ENCODE measurements at places on chromosomes 5 and 9.

DNA sequence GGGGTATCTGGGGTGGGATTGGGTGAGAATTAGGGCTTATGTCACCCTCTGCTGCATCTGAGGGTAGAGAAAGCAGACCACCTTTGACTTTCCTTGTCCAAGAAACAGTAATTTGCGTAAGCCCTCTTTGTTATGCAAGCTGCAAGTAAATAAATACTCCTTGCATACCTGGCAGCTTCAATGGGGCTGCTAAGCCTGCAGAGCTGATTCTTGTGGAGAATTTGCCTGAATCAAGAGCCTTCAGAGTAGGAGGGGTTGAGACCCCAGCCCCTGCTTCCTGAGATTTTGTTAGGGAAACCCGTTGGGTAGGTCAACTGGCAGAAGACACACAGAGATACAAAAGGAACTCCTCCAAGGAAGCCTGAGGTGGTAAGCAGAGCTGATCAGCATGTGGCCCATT is 515.1 kb downstream of the DMAC1 start:
- DNase-seq: no peak

DNA sequence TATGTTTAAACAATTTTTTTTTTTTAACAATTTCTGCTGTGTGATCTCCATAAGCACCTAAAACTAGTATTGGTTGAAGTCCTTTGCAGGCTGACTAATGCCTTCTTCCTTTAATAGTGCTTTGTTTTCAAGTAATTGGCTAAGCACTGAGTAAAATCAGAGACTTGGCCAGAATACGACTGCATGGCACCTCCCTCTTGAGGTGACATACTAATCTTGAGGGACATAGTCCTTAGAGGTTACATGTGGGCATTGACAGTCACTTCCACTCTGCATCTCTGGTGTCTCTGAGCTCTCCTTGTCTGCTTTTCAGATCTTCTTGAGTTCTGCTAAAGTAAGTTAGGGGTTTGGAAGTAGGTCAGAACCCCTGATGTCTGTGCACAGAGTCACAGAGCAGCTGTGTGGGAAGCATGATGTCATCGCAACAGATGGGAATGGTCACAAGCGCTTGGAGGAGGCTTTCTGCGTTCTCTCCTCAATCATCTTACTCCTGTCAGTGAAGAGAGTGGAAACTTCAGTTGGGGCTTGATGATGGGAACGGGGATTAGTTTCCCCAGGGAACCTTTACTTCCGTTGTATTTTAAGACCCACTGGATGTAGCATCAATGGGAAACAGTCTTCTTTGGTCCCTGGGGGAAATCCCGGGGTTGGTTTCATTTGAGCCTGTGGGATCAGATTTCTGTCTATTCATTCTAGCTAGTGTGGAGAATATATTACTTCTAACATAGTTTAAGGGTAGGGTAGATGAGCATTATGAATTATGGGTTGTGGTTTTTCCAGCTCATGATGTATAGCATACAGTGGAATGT is 136.9 kb downstream of the ARHGAP26 start:
- DNase-seq: no peak

GRCh38 chr5:91229031-91229727 is 153.9 kb downstream of the ARRDC3 start:
- DNase-seq: no peak

DNA sequence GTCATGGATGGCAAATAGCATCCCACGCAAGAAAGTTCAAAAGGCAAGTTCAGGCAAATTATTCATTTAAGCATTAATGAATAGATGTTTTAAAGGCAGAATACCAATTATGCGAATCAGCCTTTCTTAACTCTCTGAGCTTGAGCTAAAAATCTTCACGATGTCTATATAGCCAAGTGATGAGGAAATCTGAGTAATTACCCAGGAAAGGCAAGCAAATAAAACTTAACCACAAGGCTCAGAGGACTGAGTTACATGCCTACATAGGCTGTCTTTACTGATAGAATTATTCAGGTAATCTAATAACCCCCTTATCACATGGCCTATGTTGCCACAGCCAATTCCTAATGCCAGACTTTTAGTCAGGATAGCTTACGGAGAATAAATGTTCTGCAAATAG is 120.8 kb upstream of the MTAP start:
- DNase-seq: no peak

DNA sequence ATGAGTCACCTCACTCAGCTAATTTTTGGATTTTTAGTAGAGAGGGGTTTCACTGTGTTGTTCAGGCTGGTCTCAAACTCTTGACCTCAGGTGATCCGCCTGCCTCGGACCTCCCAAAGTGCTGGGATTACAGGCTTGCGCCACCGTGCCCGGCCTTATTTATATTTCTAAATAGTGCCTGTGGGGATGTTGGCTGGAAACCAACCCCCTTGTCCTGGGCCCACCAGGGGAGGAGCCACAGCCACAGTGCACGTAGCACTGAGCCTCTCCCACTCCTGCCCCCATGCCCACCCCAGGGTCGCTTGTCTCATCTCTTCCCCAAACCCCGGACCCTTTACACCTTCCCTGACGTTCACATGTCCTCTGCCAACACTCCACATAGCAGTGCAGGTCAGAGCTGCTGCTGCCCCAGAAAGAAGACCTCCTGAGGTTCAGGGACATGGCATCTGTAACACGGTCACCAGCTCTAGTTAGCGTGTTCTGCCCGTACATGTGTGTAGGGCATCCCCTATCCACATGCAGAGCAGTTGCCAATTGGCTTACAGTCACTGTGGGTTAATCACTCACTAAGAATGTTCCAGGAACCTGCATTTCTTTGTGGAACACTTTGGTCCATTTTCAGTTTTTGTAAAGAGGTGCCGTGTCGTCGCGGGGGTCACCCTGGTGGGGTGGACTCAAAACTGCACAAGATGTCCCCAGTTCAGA is 10.2 kb upstream of the MRPS2 start:
- no peak for DNase-seq

DNA sequence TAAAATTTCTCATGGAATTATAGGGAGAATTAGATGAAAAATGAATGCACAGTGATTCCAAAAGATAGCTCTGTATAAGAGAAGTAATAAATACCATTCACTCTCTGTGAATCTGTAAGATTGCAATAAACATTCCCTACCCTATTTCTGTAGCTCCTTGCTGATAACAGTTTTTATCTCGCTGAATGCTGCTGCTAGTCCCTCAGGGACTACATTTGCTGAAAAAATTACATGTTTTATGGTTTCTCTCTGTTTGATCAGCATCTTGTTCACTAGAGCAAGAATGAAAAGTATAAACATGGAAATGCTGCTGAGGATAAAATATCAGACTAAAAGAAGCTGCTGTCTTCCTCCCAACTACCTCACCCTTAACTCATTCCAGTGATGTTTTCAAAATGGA is 44.3 kb upstream of the TYRP1 start:
- no peak for DNase-seq

DNA sequence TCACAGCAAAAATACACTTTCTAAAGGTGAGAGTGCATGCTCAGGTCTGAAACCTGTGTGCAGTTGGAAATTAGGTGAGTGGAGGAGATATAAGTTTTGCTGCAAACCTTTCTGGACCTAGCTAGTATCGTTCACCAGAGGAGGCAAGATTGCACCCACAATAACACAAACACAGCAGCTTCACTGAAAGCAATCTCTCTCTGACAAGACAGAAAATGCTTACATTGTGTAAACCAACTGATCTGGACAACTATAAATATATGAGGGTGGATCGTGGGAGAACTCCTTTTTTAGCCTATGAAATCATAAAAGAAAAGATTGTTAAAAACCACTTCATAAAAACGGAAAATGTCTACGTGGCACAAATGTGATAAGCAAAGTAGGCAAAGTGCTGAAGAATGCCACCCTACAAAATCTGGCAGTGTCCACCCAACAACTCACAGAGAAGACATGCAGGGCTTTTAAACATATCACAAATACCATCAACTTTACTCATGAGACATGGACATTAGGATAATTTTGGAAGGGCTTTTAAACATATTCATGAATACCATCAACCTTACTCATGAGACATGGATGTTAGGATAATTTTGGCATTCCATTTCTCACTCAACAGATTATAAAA is 134.3 kb downstream of the CDH18 start:
- no peak for DNase-seq

- DNase-seq: no peak
Observed at GRCh38 chr5:78638973-78639669, 9.5 kb downstream of the LHFPL2 start.

DNA sequence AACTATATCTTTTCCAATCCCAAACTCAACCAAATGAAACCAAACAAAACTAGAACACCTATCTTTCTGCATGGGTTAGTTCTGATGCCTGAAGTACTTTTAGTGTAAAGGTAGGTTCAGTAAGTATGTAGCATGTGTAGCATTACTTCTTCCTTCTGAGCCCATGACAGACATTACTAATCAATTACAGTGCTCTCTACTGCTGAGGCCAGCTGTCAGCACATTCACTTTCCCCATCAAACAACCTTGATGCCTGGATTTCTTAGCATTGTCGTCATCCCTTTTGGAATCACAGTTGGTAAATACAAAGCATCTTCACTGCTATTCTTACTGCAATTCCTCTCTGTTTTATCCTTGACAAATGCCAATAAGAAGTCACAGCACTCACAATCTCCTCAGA is 103.2 kb downstream of the PTTG1 start:
- DNase-seq: no peak

- no peak for DNase-seq
Observed at GRCh38 chr9:88280816-88281382, 107.3 kb upstream of the SPIN1 start.

DNA sequence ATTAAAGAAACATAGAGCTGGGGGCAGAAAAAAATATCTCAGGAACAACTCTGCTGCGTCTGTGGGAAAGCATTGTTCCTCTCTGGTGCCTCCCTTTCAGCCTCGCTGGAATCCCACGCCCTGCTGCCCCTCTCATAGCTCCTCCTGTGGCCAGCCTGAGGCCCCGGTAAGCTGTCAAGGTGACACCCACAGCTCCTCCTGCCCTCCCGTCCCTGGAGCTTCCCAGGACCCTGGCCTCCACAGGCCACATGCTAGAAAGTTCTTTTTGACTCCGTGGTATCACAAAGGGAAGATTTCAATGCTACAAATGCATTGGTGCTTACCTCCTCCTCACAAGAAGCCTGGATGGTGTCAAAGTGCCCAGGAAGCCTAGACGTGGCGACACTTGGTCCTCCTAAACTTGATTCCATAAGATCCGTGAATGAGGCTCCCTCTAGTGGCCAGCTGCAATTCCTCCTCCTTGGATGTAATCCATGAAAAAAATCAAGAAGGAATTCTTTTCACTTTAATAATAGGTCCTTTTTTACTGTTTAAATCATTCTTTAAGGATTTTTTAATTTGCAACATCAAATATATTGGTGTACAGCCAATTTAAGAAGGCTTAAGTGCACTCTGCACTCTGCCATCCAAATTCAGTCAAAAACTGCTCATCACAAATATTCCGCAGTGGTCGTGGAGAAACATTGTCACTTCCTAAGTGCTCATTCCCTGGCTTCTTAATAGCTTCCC is 104.9 kb downstream of the CFAP90 start:
- DNase-seq: peak; percentile 49

DNA sequence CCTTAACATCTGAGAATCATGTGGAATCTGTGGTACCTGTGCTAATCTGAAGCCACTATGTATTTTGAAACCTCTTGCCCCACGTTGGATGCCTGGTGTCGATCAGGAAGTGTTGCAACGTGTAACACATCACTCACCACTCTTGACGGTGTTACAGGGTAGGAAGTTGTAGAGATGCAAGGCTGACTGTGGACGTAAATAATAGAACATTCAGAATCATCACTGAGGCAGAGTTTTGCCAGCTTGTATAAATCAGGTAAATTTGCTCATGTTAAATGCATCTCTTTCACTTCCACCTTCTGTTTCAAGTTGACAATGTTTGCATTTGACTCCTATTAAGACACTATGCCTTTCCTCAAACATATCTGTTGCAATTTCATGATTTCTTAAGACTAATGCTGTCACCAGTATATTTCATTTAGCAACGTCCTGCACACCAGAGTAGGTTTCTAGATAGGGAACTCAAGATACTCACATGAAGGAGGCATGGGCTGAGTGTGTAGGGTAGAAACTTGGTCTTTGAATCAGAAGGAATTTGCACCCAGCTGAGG is 38.1 kb downstream of the BASP1 start:
- peak; percentile 27 for DNase-seq

GRCh38 chr9:89675058-89675742 is 70.4 kb downstream of the GADD45G start:
- no peak for DNase-seq

DNA sequence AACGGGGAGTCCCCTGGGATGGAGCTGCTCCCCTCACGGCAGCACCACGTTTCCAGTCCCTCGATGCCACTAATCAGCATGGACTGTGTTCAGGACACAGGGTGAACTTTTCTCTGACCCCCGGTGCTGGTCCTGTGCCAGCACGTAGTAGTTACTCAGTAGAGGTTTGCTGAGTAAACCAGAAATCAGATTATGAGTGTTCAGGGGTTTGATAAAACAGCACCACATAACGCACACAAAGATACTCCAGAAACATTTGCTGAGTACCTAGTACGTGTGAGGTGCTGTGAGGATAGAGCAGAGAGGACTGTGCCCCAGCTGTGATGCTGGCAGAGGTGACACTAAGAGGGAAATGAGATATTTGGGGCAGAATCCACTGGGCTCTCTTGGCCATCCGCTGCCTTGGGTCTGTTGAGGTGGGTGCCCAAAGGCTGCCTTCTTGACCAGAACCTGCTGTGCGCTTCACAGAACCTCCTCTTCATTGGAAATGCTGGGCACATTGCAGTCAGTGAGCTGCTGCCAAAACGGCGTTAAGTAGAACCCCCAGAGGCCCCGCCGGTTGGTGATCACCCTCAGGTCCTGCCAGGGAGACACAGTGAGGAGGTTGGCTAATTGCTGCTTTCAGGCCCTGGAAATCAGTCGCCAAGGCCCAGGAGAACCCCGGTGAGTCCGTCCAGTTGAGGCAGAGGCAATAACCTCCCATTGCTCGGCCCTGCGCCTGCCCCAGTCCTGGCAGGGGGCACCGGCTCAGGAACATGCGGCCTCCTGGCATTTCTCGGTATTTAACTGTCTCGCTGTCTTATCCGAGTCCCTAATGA is 49.4 kb downstream of the NEURL1B start:
- DNase-seq: peak; percentile 80

DNA sequence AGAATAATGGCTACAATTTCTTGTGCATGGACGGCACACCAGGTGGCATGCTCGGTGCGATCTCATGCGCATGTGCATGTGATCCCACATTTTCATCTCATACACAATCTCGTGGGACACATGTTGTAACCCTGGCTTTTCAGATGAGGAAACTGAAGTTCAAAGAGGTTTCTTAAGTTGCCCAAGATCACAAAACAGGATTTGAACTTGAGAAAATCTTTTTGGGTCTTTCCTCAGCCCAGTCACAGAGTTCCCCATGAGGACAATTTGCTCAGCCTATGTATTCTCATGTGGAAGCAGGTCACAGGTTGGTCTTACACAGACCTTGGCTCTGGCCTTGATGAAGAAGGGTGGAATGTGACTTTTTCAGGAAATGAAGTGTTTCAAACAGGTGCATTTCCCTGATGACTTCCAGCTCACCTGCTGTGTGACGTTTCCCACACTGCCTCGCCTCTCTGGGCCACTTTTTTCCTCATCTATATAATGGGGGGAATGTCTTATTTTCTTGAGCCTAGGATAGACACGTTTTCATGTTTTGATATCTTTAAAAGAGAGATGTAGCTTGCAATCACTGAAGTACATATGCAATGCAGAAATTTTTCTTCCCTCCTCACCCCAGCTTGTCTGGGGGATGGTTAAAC is 7.1 kb upstream of the ORM1 start:
- DNase-seq: no peak

GRCh38 chr9:14275331-14275730 is 38.6 kb downstream of the NFIB start:
- no peak for DNase-seq

Measured in GM13977 (cell line).